AG08396 (cell line): ENCODE measurements at places on chromosomes 1 and 21.
A peak's percentile ranks its signal among the peaks of the same experiment; 100 is the strongest.

DNA sequence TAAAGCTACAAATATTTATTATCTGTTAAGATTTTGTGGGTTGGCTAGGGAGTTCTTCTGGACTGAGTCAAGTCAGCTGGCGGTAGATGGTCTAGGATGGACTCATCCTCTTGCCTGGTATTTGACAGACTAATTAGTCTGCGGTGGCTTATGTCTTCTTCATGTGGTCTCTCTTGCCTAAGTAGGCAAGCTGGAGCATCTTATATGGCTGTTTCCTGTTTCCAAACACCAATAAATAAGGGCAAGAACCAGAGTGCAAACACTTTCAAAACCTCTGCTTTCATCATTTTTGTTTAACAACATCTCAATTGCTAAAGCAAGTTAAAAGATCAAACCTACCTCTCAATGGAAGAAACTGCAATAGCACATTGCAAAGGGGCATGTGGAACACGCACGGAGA is 484.8 kb downstream of the PTPRC start:
- DNase-seq, result no peak

DNA sequence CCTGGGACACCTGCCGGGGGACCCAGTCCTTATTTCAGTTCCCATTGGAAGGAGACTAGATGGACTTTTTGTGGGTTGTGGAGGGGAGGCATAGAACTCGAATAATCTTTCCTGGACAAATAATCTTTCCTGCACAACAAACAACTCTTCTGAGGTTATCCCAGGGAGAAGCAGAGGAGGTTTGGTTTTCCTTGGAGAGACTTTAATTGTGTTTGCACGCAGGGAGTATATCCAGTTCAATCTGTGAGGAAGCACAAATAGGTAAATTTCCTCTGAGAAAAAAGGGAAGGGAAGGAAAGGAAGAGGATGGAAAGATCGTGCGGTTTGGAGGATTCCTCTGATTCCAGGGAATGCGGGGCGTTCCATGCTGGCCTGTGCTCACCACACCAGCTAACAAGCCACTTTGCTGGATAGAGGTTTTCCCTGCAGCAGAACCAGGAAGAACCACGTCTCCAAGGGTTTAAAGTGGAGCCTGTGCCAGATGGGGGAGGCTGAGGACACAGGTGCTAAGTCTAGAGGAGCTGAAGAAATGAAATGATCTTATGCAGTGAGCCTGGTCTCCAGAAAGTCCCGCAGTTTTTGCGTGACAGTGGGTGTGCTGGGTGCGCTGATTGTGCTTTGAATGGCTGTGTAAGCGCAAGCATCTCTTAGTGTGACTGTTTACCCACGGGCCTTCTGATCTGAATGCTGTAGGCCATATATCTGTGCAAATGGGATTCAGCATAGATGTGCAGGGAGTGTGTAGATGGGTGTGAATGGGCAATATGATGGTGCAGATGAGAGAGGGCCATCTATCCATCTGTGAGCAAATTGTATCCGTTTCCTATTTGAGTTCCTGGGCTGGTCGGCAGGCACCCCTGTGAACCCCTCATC is 7.6 kb downstream of the PAX7 start:
- no peak for DNase-seq

GRCh38 chr1:224733027-224733911 is 117.2 kb downstream of the CNIH3 start:
- peak; percentile 38 for DNase-seq

DNA sequence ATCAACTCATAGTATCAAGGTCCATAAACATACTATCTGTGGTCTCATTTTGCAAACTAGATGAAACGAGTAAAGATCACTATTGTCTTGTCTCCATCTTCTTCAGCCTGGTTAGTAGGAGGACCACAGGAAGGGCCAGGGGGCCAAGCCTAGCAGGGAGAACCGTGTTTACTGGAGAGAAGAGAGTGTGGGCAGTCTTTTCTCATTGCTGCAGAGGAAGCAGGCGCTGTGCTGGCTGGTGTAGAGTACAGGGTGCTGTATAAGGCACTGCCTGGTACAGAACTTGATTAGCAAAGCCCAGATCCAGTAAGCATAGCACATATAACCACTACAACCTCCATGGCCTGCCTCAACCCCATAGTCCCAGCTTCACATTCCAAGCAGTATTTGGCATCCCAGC is 10.0 kb upstream of the B4GALT3 start:
- no peak for DNase-seq

DNA sequence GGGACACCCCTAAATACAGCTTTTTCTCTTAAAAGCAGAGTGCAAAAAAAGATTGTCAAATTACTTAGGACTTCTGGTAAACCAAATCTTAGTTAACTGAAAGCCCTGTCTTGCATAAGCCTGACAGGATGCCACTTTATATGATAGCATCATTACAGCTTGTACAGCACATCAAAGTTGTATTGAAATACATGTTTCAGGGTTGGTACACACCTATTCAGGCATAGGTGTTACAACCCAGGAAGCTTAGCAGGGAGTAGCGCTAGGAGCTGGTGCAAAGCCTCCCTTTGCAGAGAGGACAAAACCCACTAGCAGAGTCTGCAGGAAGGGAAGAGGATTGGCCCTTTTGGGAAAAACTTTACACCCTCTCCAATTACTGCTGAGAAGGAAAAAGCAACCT is 258.9 kb upstream of the SGIP1 start:
- no peak for DNase-seq

GRCh38 chr1:61953076-61953789 is 211.0 kb downstream of the PATJ start:
- no peak for DNase-seq

DNA sequence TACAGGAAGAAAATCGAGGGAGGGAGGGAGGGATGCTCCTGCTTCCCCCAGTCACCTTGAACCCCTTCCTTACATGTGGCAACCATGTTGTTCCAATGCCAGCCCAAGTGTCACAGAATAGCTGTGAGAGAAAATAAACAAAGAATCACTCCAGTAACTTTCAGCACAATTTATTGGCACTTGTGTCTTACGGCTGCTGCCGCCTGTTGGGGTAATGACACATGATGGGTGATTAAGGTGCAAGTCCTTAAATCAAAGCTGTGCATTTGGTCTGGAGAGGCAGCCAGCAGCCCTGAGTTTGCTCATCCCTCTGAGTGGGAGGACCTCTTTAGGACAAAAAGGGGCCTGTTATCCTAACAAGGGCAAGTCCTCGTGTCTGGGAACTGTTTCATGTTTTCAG is 377.7 kb downstream of the PCP4 start:
- DNase-seq, result no peak

- DNase-seq, result peak; percentile 4
Measured at GRCh38 chr21:30340714-30341573, 3.5 kb upstream of the KRTAP27-1 start.

DNA sequence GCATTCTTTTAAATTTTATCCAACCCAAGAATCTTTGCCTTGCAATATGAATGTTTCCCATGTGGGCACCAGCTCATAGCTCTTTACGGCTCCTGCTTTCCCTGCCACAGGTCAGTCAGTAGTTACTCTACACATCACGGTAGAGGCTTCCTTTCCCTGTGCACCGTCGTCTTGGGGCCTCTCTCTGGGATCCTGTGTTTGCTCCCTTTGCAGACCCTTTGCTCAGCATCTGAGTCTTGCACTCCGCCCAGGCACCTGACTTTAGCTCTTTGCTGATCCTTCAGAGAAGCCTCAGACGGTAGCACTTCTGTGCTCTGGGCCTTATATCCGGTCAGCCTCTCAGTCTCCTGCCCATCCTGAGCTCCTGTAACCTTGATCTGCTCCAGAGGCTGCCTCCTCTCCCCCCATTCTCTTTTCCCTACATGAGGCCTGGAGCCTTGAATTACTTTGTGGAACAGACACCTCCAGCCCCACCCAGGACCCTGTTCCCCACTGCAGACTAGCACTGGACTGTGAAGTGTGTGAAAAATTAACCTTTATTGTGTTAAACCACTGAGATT is 183.5 kb upstream of the HMGB4 start:
- DNase-seq, result no peak

DNA sequence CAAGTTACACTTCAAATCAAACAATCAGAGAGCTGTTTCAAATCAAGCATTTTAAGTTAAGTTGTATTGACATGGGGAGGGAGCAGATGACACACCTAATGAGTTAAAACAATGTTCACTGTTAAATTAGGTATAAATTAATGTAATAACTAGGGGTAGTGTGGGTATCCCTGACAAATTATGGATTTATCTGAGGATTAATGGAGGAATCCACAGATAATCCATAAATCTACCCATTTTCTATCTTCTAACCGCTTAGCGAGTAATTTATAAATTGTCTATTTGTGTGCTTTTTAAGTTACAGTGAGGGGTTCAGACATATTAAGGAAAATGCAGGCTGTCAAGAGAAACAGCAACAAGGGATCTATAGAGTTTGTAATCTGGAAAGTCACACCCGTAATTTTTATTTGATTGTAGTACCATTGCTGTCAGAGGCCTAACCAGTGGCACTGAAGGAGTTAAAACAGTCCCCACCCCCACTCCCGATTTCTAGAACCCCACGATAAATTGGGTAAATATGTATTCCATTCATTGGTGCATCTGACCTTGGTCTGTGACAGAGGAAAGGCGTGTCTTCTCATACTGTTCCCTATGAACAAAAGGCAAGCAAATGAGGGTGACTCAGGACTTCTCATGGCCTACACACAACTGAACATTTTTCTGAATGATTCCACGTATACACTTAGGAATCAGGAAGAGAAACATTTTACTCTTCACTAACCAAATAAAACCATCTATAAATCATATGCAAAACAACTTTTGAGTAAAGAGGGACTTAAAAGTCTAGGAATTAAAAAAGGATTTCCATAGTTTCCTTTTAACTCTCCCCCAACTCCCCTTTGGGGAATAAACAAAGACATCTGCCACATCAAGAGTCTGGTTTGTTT is 7.4 kb downstream of the IRF2BP2 start:
- peak; percentile 86 for DNase-seq

GRCh38 chr1:200006711-200007110 is 20.8 kb upstream of the NR5A2 start:
- no peak for DNase-seq

- no peak for DNase-seq
Measured at GRCh38 chr1:44857446-44857845, 14.4 kb upstream of the PTCH2 start.

DNA sequence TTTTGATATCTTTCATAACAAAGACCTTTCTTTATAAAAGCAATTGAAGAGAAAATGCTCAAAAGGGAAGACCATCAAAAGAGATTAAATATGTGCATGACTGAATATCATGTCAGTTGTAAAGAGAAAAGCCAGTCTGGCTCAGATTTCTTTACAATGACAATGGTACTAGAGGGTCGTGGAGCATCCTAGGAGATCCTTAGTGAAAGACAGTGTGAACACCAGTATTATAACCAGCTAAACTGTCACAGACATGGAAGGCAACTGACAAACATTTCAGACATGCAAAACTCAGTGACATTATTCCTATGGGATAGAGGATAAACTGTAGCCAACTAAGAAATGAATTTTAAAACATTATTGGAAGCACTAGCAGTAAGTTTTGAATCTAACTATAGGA is 27.1 kb upstream of the ADARB1 start:
- DNase-seq, result no peak

DNA sequence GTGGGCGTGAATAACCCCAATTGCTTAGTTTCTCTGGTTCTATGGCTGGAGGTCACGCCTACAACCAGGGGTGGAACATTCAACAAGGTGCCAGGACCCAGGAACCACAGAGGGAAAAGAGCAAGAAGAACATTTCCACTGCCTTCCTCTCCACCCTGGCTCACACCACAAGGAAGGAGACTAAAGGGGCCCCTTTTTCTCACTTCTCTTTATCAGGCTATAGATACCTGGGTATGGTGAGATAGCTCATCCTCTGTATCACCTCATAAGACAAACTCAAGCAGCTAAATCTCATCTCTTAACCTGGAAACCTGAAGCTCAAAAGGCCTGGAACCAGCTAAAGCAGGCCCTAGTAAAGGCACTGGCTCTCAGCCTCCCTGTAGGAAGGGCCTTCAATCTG is 438.8 kb upstream of the OLFM3 start:
- no peak for DNase-seq

GRCh38 chr1:173946380-173946921 is 29.3 kb upstream of the SERPINC1 start:
- DNase-seq, result no peak

DNA sequence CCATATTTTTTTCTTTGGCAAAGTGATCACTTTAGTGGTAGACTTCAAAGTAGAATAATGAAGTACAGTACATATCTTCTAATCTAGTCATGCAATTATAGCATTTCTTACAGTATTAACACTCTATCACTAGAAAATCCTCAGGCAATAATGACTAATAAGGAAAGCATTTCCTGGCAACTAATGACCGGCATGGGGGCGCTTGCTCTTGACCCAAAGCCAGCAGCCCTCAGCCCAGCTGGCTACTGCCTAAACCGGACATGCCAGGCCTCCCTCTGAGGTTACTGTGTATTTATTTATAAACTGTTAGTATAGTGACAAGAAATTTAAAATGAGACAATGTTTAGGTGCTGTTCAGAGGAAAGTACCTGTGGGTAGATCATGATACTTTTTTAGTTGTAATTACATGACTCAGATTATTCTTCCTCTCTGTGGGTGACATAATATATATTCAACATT is 633.8 kb downstream of the PTPRC start:
- DNase-seq, result peak; percentile 76

DNA sequence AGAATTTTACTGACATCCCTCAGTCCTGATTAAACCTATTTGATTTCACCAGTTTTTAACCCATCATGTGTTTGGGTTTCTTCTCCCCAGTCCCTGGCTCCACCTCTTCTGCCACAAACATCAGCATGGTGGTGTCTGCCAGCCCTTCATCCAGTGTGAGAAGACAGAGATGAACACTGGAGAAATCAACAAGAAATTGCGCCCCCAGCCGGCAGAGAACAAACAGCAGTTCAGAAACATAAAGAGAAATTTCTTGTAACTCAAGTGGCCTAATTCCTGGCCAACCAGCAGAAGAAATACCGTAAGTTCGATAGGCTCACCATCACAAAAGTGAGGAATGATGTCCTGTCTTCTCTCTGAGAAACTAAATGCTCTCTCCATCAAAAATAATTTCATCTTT is 18.3 kb downstream of the S100A11 start:
- DNase-seq, result no peak

- DNase-seq, result no peak
Measured at GRCh38 chr1:228378873-228379460, 27.7 kb downstream of the TRIM11 start.

GRCh38 chr1:51070640-51071039 is 31.4 kb upstream of the C1orf185 start:
- DNase-seq, result peak; percentile 54

DNA sequence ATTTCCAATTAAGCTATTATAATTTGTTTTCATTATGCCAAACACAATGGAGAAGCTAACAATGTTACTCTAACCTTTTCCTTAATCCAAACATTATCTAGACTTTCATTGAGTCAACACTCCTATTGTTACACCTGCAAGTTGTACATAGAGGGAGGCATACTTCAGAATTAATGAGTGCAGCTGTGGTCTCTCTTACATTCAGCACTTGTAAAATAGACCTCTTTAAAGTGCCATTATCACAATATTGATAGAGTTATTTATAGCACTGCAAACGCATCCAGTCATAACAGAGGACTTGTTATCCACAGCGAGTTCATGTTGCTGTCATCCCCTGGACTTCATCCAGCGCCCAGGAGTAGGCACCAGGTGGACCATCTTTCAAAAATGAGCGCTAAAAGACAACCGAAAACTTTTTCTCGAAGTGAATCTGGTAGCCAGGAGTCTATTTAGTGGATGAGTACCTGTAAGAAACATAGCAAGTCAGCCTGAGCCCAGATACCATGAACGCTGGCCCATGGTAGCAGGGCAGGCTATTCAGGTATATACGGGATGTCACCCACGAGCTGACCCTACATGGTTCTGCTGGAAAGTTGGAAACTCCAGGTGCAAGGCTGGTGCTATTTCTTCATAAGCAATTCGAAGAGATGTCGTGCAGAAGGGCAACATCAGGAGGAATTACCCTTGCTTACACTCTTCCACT is 70.6 kb upstream of the NFIA start:
- no peak for DNase-seq

- DNase-seq, result no peak
Measured at GRCh38 chr1:225944387-225944786, 3.4 kb upstream of the LEFTY2 start.
